Left ventricle myocardium inferior (tissue), 1 donor: ENCODE measurements at places on chromosomes 11 and 22.

GRCh38 chr11:63536669-63537292 lies at the start of gene PLAAT4:
TSS of gene PLAAT4 (plus strand) at chr11:63536808. CDS start at chr11:63536869, 61 bp downstream.
- peak; percentile 20 for DNase-seq

- no peak for DNase-seq
These were observed 29.3 kb upstream of the OR10D3 start for GRCh38 chr11:124153821-124154220.

GRCh38 chr11:100562128-100562527 lies 125.0 kb upstream of the ARHGAP42 start:
- DNase-seq: no peak

DNA sequence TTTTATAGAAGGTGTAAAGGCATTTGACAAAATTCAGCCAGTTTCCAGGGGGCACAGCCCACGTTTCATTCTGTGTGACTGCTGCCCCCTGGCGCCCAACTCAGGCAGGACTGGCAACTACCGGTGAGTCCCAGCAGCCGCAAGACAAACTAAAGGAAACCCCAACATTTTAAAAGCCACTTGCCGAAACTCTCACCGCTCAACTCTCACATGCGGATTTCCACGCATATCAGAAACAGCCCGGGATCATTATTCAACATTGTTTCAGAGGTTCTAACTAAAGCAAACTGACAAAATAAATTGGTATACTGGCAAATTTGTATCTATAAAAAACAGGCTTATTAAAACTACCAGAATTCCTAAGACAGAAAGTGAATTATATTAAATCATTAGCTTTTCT lies 48.2 kb downstream of the MORC2 start:
- peak; percentile 81 for DNase-seq

- DNase-seq: no peak
These were observed 93.4 kb downstream of the TEAD1 start for GRCh38 chr11:12767577-12767976.

- peak; percentile 46 for DNase-seq
These were observed 1.7 kb downstream of the NCF4 start for GRCh38 chr22:36862251-36863242.

- no peak for DNase-seq
These were observed 28.8 kb upstream of the P2RY2 start for GRCh38 chr11:73189315-73189714.

GRCh38 chr11:118742304-118742703 lies 48.7 kb downstream of the DDX6 start:
- DNase-seq: no peak

- no peak for DNase-seq
These were observed 227.0 kb upstream of the NCAM1 start for GRCh38 chr11:112734207-112734606.

GRCh38 chr22:27749597-27750225 lies 51.8 kb downstream of the MN1 start:
- no peak for DNase-seq

DNA sequence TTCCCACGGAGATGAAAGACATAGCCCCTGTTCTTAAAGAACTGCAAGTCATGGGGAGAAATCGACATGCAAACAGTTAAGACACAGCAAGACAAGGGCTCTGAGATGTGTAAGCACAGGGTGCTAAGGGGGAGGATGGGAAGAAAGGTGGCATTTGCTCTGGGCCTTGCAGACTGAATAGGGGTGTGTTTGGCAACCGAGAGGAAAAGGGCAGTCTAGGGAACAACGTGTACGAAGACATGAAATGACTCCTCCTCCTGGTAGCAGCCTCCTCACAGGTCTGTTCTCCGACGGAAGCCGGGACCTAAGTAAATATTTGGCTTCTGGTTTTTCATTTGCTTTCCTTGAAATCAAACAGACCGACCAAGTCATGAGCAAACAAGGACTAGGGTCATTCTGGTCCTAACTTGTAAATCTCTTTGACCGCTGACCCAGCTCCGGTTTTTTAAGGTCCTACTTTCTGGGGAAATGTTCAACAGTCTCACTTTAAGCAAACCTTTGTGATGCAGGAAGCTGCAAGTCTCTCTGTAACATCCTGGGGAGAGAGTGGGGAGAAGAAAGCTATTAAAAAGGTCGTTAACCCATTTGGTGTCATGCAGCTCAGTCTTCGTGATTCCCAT lies 19.7 kb downstream of the NNMT start:
- no peak for DNase-seq

- DNase-seq: peak; percentile 60
These were observed 66.8 kb downstream of the LARGE1 start for GRCh38 chr22:33853200-33854097.

GRCh38 chr11:108307751-108308150 lies 84.9 kb downstream of the ATM start:
- DNase-seq: no peak

DNA sequence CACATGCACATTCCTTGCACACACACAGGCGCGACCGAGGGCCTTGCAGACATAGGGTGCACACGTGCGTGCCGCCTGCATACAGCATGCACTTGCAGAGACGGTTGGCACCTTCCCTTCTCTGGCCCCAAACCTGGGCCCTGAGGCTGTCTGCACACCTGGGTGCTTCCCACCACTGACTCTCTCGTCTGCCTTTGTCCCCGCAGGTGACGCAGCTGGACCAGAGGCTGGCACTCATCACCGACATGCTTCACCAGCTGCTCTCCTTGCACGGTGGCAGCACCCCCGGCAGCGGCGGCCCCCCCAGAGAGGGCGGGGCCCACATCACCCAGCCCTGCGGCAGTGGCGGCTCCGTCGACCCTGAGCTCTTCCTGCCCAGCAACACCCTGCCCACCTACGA lies 38.0 kb downstream of the CDKN1C start:
- no peak for DNase-seq

DNA sequence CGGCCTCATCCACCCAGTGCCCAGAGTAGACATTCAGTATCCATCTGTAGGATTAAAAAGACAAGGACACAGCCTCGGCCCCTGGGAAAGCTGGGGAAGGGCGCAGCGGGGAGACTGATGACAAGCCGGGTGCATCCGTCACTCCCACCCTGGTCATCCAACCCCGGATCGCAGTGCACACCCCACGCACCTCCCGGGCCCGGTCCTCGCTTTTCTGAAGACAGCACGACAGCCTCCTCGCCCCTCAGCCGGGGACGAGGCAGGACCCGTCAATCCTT lies 1.1 kb downstream of the FCHSD2 start:
- peak; percentile 41 for DNase-seq

GRCh38 chr22:47012589-47013370 lies 250.3 kb downstream of the TBC1D22A start:
- DNase-seq: no peak

GRCh38 chr22:32024796-32025195 lies 18.3 kb upstream of the SLC5A1 start:
- DNase-seq: no peak

DNA sequence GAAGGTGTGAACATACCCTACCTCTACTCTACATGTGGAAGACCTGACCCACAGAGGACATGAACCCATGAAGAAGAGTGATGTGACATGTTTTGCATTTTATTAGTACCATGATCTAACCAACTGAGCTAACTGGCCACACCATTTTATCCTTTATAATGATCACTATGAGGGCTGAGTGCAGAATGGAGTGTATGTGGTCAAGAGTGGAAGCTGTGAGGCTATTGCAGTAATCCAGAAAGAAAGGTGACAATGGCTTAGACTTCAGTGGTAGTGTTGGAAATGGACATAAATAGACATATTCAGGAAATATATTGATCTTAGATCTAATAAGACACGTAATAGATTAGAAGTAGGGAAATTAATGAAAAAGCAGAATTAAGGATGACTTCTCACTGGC lies 3.8 kb downstream of the SRSF8 start:
- DNase-seq: no peak

- no peak for DNase-seq
These were observed 57.7 kb upstream of the BDNF start for GRCh38 chr11:27757953-27758352.

DNA sequence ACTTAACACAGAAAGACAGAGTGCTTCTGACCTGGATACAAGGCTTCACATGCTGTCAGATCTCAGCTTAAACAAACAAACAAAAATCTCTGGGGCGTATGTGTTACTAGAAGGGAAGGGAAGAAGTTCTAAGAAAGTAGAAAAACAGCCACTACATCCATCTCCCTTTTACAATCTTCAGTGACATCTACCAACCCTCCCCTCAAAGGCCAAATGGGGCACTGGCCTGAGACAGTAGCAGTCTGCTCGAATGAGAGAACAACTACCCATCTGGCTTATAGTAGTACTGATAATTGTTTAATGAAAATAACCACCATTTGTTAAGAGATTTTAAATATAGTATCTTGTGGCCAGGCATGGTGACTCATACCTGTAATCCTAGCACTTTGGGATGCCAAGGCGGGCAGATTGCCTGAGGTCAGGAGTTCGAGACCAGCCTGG lies 29.4 kb downstream of the CCDC83 start:
- DNase-seq: no peak

DNA sequence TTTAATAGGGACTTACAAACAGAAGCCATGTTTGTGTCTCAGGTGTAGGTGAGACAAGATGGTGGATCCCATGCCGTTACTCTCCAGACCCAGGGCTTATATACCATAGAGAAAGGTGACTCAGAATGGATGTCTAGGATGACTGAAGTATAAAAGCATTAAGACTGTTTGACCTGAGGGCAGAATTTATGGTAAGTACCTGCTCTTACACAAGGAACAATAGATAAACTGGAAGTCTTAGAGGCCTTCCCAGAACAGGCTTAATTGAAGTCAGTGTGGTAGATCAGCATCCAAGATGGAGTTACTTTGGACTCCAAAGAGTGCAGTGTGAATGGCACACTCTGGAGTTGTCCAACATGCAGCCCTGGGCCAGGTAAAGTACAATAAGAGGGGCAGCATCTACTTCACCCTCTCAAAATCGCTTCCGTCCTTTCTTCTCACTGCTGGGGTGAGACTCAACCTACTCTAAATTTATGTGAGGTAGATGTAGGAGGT lies 387.0 kb upstream of the DDI1 start:
- DNase-seq: no peak

DNA sequence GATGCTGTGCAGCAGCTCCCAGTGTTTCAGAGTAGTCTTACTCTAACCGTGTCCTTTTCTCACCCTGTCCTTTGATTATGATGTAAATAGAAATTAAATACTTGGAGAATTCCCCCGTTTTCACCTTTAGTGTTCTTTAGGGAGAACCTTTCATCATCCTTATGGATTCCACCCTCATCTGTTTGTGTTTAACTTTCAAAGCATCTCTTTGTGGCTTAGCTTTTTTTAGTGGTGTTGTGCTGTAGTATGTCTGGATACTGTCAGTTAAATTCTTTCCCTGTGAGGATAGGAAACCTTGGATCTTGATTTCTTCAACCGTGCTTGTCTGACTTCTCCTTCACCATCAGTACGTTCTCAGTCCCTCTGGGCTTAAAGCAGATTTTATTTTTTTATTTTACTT lies 48.5 kb downstream of the PPP6R3 start:
- DNase-seq: no peak

GRCh38 chr11:115963156-115963555 lies 458.9 kb upstream of the CADM1 start:
- DNase-seq: no peak

DNA sequence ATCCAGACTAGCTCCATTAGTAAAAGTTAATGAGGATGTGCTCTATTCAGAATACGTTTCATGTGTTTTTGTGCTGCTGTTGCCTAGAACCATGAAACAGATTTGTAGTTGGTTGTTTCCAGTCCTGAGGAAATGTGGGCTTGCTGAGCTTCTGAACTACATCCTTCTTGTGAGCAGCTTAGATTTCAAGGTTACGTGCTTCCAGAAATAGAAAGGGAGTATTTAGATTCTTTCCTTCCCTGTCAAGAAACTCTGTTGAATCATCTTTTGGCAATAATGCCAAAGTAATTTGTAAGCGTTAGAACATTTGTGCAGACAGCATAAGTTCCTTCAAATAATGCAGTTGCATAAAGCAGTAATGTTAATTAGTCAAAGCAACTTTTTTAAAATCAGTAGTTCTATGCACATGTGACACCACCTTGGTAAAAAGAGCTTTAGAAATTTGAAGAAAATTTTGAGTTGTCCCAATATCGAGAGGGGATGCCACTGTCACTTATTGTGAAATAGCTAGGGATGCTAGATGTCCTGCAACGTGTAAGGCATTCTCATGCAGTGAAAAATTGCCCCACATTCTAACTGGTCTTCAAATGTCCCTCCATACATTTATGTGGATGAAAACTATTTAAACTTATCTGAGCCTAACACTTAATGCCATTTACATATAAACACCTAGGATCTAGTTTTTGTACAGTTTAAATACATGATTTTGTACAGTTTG lies 169.6 kb downstream of the ETS1 start:
- no peak for DNase-seq

DNA sequence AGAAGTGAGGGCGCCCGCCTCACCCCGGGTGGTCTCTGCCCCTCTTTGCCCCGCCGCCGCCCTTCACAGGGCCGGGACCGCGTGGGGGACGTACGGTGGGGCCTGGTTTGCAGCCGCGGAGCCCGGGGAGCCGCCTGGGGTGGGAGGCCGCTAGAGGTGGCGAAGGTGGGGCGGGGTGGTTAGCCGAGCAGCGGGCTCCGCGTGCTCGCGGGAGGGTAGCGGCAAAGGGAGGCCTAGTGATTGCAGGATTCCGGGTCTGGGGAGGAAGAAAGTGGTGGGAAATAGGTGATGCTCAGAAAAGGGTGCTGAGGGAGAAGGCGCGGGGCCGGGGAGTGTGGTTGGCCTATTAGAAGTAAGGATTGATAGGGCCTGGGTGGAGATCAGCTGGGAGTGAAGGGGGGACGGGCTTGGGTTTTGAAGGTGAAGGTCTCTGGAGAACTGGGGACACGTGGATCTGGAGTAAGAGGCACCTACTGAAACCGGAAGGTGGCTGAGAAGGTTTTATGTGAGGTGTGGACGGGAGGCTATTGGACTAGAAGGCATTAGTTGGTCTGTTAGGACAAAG lies 571 bp downstream of the FAR1 start:
- peak; percentile 36 for DNase-seq

DNA sequence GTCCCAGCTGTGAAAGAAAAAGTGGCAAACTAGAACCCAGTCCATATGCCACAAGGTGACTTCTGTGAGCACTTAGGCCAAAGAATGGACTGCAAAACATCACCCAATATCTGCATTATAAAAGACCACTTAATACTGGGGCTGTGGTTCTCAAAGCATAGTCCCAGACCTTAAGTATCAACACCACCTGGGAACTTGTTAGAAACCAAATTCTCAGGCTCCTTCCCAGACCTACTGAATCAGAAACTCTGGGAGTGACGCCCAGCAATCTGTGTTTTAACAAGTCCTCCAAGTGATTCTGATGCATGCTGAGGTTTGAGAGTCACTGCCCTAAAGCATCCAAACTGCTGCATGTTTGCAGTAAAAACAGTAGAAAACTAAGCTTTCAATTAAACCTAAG lies 81.3 kb downstream of the SERGEF start:
- no peak for DNase-seq

GRCh38 chr11:118607401-118608359 lies at the start of gene PHLDB1:
TSS of gene PHLDB1 (plus strand) at chr11:118607615. CDS start at chr11:118613837, 6,222 bp downstream.
- DNase-seq: peak; percentile 82

- DNase-seq: no peak
These were observed 203.6 kb upstream of the UBASH3B start for GRCh38 chr11:122451911-122452310.

GRCh38 chr11:68741463-68741862 lies 9.9 kb downstream of the TESMIN start:
- DNase-seq: no peak

GRCh38 chr11:35347173-35347878 lies 72.0 kb downstream of the SLC1A2 start:
- no peak for DNase-seq

GRCh38 chr11:73401217-73401923 lies 25.2 kb downstream of the RELT start:
- no peak for DNase-seq
